ENCODE measurements at places on chromosomes 6 and 20. TPM values are rescaled to one million over a fixed set of nuclear protein-coding genes. Genes with fewer than 3 reads are reported as not detected.

Gene CTAGE9
- not detected for total RNA-seq

Gene GMNN
- 28.7 TPM for total RNA-seq

Gene MOCS3
- total RNA-seq, result 9.5 TPM

Gene HCRTR2
- total RNA-seq, result not detected

Gene BNIP5
- not detected for total RNA-seq

Gene TPBG
- 16.3 TPM for total RNA-seq

Gene PLEKHG1
- total RNA-seq, result 30.7 TPM

Gene AGER
- total RNA-seq, result not detected

Measured in vein endothelial cell (primary cell).